ENCODE measurements at places on chromosomes 2 and 18. TPM values are rescaled to one million over a fixed set of nuclear protein-coding genes. Genes with fewer than 3 reads are reported as not detected.

GRCh38 chr2:98540536-98540935 is 67.8 kb downstream of the COA5 start:
- no peak for DNase-seq
- no peak overlapping the region for H3K27ac ChIP-seq
- no peak overlapping the region for H3K4me3 ChIP-seq
- H3K4me1 ChIP-seq, result no peaks in the 10 kb centered on the region

DNA sequence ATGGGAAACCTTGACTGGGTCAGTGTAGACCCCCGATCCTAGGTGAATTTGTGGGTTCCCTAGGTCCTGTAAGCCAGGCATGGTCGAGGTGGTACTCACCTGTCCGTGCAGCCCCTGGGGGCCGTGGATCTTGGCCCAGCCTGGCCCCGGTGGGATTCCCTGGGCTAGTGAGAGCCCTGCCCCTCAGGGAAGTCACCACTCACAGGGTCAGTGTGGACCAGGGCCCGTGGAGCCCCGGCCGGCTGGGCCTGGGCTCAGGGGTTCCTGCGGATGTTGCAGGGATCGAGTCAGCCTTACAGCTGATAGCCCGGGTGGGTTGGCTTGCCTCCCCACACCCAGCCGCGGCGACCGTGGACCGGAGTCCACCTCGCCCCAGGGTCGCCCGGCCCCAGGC is 528 bp downstream of the ATG9A start:
- H3K36me3 ChIP-seq, result peaks cover 23% of the 10 kb centered on the region
- peaks cover 7% of the 10 kb centered on the region for H3K4me1 ChIP-seq
- peak overlapping the region; percentile 88 for H3K27ac ChIP-seq
- H3K27me3 ChIP-seq, result no peaks in the 10 kb centered on the region

GRCh38 chr2:37982147-37982582 is 57.1 kb downstream of the RMDN2 start:
- no peaks in the 10 kb centered on the region for H3K36me3 ChIP-seq
- H3K4me1 ChIP-seq, result no peaks in the 10 kb centered on the region
- DNase-seq, result peak; percentile 73
- no peak overlapping the region for H3K4me3 ChIP-seq

DNA sequence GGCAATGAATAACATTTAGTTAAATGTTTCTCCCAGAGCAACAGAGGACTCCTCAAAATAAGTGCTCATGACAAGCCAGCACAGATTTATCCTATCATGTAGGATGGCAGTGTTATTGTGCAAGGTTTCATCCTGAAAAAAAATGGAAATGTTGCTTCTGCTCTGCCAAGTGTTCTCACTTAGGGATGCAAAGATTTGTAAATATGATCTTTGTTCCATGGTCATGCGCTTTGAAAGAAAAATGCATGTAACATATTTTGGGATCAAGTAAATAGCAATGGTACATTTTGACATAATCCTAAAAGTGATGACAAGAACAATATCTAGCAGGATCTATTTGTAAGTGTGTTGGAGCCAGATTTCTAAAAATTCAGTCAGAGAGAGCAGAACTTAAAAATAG is 229.5 kb upstream of the CCDC150 start:
- no peak overlapping the region for H3K27ac ChIP-seq
- no peak for DNase-seq
- no peaks in the 10 kb centered on the region for H3K27me3 ChIP-seq
- no peaks in the 10 kb centered on the region for H3K4me1 ChIP-seq
- no peaks in the 10 kb centered on the region for H3K36me3 ChIP-seq
- H3K4me3 ChIP-seq, result no peak overlapping the region

DNA sequence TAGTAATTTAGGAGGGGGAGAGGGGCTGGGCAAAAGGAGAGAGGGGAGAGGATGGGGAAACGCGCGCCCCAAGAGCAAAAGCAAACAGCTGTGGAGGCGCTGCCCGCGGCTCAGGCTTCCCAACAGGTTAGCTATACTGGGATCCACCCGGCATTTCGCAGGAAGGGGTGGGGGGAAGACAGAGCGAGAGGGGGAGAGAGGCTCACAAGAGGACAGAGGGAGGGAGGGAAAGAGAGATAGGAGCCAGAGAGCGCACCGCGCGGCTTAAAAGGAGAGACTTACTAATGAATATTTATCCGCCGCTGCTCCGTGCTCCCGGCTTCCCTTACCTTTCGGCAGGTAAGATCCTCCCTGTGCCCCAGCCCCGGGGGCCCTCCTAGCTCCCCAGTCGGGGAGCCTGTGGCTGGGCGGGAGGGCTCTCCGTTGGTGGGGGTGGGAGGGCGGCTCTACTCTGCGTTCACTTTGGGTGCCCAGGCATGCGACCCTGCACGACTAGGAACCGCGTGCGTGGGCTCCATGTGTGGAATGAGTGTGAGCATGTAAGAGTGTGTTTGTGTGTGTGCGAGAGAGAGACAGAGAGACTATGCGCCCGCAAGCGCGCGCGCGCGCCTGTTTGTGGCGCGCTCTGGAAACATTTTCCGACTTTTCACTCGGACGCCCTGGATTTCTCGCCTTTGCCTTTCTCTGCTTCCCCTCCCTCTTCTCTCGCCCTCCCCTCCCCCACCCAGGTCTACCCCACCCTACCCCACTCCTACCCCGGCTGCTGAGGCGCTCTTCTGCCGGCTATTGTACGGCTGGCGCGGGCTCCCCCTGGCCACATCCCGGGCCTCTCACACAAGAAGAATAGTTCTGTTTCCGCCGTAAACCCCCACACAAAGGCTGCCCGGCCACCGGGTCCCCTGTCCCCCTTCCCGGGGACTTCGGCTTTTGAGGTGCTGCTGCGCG is 7.2 kb upstream of the SIX3 start:
- H3K4me1 ChIP-seq, result peaks cover 4% of the 10 kb centered on the region
- H3K27me3 ChIP-seq, result peaks cover 96% of the 10 kb centered on the region
- no peak overlapping the region for H3K4me3 ChIP-seq
- no peak for DNase-seq

GRCh38 chr2:11368059-11368572 is 23.7 kb upstream of the ROCK2 start:
- H3K27ac ChIP-seq, result peak overlapping the region; percentile 22
- DNase-seq, result no peak
- no peaks in the 10 kb centered on the region for H3K27me3 ChIP-seq
- no peaks in the 10 kb centered on the region for H3K36me3 ChIP-seq
- H3K4me3 ChIP-seq, result no peak overlapping the region

DNA sequence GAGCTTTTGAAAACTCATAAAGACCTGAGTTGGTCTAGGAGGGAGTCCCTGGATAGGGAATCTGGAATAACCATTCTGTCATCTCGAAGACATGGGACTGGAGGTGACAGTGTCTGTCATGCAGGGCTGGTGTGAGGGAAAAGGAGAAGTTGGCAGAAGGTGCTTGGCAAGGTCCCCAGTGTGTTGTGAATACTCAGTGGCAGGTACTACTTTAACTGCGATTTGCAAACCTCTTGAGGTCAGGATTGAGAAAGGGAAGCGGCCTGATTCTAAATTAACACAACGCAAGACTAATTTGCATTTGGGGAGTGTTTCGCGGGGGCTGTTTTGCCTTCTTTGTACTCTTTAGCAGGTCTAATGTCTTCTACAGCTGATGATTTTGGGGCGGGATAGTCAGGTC is 77.0 kb upstream of the TMEM200C start:
- no peaks in the 10 kb centered on the region for H3K27me3 ChIP-seq
- no peak overlapping the region for H3K4me3 ChIP-seq
- H3K4me1 ChIP-seq, result no peaks in the 10 kb centered on the region
- no peak for DNase-seq

Gene NDC80
- 6.8 TPM for total RNA-seq

Gene DSC3
- 0.27 TPM for total RNA-seq

Data from colonic mucosa (tissue), 4 donors.